Osteoblast (primary cell): ENCODE measurements at places on chromosomes 12 and 14. TPM values are rescaled to one million over a fixed set of nuclear protein-coding genes. Genes with fewer than 3 reads are reported as not detected.

- no peak for DNase-seq
Measured at GRCh38 chr12:15706010-15706676, 83.0 kb downstream of the EPS8 start.

- no peak for DNase-seq
Measured at GRCh38 chr12:30098677-30099076, 314.9 kb upstream of the TMTC1 start.

GRCh38 chr12:109423392-109423791 is 53.7 kb downstream of the KCTD10 start:
- DNase-seq = no peak

DNA sequence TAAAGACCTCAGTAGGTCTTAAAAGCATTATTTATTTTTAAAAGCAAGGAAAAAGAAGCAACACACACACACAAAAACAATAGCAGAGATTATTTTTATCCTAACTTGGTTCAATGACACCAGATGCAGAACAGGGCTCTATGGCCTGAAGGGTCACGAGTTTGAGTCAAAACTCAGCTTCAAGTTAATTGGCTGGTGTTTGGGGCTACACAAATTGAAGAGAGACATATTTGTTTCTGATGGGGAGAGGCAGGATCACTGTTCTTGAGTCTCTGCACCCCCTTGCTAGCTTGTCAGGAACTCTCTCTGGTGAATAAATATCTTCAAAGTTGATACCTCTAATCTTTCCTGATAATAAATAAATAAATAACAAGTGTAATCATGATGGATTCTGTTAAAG is 466.1 kb downstream of the PRKD1 start:
- no peak for DNase-seq

DNA sequence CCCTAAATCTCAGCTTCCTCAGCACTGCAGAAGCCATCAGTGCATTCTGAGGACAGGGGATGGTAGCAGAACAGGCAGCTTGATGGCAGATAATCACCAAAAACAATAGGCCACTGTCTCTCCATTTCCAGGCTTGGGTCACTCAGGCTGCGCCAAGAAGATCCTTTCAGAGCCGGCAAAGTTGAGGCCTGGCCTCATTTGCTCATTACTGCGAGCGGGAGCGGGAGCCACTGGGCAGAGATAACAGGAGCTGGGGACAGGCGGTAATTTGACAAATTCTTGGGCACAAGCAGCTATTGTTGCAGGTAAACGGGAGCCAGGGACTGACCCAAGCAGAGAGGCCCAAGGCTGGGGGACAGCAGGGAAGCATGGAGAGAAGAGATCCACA is 2.1 kb downstream of the MSI1 start:
- DNase-seq = peak; percentile 76

DNA sequence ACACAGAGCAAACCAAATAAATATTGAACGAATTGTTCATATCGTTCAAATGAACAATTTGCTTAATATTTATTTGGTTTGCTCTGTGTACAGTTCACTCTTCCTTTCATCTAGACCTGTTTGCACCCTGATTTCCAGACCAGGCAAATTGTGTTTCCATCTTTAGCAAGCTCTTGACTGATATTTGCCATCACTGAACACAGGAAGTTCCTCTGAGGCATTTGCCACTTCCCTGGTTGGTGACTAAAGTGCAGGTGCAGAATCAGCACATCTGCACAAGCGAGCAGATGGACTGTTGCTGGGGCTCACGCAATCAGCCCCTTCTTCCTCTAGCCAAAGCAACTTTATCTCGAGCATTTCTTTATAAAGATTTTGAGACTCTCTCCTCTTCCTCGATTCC is 112.9 kb downstream of the DAAM1 start:
- DNase-seq = no peak

GRCh38 chr14:39229601-39230110 is 4.1 kb upstream of the MIA2 start:
- DNase-seq = no peak

DNA sequence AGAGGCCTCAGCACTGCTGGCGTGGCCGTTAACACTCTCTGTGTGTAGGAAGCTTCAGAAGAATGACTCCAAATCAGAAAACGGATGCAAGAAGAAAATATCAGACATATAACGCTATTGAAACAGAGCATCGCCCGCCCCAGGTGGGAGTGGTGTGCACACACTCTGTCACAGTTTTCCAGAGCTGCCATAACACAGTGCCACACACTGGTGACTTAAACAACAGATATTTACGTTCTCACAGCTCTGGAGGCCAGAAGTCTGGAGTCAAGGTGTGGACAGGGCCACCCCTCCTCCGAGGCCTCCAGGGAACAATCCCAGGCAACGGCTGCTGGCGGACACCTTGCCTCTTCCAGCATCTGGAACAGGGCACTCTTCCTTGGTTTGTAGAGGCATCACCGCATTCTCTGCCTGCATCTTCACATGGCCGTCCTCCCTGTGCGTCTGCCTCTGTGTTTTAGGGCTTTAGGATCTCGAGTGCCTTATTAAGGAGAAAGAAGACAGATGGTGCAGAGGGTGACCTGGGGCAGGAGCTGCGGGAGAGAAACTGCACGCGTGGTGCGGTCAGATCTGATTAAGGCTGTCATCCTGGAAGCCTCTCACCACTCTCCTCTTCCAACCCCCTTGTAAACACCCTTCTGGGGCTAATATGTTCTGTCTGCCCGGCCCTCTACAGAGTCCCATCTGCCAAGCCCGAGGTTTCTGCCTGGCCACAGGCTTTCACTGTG is 141.0 kb downstream of the SLC15A4 start:
- DNase-seq = peak; percentile 26

GRCh38 chr14:95774265-95775160 is 60.6 kb upstream of the TCL1A start:
- peak; percentile 69 for DNase-seq

- no peak for DNase-seq
Measured at GRCh38 chr12:14471497-14471896, 96.2 kb downstream of the PLBD1 start.

DNA sequence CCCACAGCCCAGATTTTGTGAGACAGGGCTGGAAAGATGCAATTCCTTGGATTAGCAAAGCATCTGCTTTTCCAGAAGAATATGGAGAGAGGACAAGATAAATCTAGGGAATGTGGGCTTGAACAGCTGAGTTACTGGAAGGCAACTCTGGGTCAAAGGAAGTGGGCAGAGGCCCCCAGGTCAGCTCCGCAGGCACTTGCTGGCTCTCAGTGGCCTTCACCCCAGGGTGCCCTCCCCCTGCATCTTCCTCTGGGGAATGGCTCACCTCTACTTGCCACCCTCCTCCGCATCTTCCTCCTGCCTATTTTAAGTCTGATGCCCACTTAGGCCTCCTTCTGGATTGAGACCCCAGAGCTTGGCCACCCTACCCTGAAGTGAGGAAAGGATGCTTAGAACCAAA is 10.5 kb upstream of the PNMA1 start:
- peak; percentile 74 for DNase-seq

DNA sequence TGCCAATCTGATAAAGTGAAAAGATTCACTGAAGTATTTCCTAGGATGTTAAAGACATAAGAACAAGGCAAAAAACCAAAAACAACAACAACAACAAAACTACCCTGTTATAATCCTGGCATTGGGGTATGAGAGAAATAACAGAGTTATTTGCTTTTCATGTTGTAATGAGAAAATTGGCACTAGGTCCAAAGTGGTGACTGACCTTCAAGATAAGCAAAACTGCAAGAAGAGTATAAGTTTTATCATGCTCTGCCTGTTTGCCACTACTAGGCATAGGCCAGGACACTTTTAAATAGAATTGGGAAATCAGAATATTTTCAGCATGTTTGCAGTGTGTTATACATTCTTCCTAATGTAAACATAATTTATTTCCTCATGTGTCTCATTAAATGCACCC is 140.1 kb upstream of the CPM start:
- DNase-seq = no peak

DNA sequence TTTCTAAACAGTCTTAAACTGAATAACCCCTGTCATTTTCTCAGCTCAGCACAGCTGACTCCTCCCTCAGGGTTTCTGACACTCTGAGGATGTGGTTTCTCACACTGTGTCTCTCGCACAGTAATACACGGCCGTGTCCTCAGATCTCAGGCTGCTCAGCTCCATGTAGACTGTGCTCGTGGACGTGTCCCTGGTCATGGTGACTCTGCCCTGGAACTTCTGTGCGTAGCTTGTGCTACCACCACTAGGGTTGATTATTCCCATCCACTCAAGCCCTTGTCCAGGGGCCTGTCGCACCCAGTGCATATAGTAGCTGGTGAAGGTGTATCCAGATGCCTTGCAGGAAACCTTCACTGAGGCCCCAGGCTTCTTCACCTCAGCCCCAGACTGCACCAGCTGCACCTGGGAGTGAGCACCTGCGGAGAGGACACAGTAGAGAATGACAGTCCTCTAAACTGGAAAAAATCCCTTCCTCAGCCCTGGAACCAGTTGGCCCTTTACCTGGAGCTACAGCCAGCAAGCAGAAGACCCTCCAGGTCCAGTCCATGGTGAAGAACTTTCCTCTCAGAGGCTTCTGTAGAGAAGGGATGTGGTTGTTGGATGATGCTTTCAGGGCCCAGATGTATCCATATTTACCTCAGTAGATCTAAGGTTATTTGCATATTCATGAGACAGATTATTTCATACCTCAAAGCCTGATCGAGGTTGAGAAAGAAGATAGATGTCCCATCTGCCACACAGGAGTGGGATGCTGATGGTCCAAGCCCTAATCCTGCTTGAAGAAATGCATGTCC is 984.8 kb downstream of the TMEM121 start:
- DNase-seq = no peak

- DNase-seq = no peak
Measured at GRCh38 chr12:48717252-48717695, 767 bp upstream of the CCNT1 start.

DNA sequence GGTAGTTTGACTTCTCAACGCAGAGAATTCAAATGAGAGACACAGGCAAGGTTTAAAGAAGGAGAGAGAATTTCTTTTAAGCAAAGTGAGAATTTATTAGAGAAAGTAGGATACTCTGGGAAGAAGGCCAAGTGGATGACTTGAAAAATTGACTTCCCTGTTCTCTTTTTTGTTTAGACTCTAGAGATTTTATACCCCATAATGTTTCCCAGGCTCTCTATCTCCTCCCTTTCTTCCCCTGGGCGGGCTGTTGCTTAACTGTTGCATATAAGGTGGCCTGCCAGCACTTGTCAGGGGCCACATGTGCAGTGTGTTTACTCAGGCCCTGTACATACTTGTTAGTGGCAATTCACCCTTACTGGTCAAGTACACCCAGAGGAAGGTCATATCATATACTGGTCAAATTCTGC is 403.7 kb downstream of the SLC6A15 start:
- no peak for DNase-seq

GRCh38 chr14:105492031-105492970 is 1.3 kb downstream of the TEDC1 start:
- peak; percentile 89 for DNase-seq

DNA sequence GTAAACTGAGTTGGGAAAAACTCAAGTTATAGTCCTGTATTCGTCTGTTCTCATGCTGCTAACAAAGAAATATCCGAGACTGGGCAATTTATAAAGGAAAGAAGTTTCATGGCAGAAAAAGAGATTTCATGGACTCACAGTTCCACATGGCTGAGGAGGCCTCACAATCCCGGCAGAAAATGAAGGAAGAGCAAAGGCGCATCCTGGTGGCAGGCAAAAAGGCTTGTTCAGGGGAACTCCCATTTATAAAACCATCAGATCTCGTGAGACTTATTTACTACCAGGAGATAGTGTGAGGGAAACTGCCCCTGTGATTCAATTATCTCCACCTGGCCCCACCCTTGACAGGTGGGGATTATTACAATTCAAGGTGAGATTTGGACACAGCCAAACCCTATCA is 292.6 kb upstream of the SYT1 start:
- no peak for DNase-seq

- DNase-seq = no peak
Measured at GRCh38 chr14:89391123-89391522, 25.9 kb downstream of the FOXN3 start.

- no peak for DNase-seq
Measured at GRCh38 chr12:129549656-129550055, 354.2 kb downstream of the TMEM132D start.

DNA sequence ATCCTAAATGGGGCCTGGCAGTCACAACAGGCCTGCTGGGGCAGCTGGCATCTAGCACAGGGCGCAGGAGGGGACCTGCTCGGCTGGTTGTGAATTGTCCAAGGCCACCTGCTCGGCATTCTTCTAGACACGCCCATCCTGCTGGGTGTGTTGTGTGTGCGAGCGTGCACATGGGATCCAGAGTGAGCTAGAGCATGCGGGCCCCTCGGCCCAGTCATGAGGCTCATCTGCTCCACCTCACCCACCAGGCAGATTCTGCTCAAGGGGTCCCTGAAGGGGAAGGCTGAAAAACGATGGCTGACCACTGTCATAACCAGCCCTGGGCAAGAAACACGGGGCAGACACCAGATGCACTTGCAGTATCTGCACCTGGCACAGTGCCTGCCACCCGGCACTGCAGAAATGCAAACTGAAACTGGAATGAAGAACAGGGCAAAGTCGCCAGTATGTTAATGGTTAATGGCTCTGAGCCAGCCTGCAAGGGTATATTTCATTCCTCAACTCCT is 31.8 kb downstream of the MAX start:
- DNase-seq = no peak

GRCh38 chr14:105563347-105563737 is 37.0 kb downstream of the TMEM121 start:
- no peak for DNase-seq

GRCh38 chr12:49041881-49042484 is 18.6 kb downstream of the KMT2D start:
- DNase-seq = peak; percentile 86

- DNase-seq = no peak
Measured at GRCh38 chr12:77845831-77846230, 15.1 kb downstream of the NAV3 start.

The SLC6A12 gene
- not detected in 2 replicates for total RNA-seq

The TTC9 gene
- 0.29 and 0.36 TPM in 2 replicates for total RNA-seq

The C14orf39 gene
- total RNA-seq = 0.29 and 0.72 TPM in 2 replicates

The NEUROD4 gene
- not detected in 2 replicates for total RNA-seq

The TPPP2 gene
- total RNA-seq = not detected in 2 replicates

The AQP6 gene
- total RNA-seq = not detected in 2 replicates

The DDX11 gene
- 15.9 and 28.9 TPM in 2 replicates for total RNA-seq

The CCDC91 gene
- 36.2 and 37.1 TPM in 2 replicates for total RNA-seq

The INHBE gene
- 0.88 and 3.3 TPM in 2 replicates for total RNA-seq

The KLRB1 gene
- not detected in 2 replicates for total RNA-seq

The TMEM253 gene
- total RNA-seq = not detected in 2 replicates
